Stomach (tissue), 19 donors: ENCODE measurements at places on chromosomes 5 and 9.

GRCh38 chr5:94888674-94889073, 270.2 kb downstream of the SLF1 start:
- no peak for DNase-seq

DNA sequence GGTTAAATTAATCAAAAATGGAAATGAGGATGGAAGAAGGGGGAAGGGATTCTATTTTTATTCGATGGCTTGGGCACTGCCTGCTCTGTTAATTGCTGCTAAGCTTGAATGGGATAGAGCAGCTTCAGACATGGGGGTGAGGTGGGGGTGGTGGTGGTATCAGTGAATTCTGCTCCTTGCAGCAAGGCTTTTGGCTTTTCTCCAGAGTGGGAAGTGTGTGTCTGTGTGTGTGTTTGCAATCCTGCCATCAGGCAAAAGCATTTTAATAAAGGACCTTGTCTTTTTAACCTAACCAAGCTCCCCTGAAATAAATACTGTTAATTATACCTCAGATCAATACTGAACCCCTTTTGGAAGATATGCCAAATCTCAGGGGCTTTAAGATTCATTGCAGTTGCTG, 110.9 kb upstream of the GPR151 start:
- no peak for DNase-seq

GRCh38 chr9:134661791-134662142, 20.2 kb downstream of the COL5A1 start:
- DNase-seq: no peak

DNA sequence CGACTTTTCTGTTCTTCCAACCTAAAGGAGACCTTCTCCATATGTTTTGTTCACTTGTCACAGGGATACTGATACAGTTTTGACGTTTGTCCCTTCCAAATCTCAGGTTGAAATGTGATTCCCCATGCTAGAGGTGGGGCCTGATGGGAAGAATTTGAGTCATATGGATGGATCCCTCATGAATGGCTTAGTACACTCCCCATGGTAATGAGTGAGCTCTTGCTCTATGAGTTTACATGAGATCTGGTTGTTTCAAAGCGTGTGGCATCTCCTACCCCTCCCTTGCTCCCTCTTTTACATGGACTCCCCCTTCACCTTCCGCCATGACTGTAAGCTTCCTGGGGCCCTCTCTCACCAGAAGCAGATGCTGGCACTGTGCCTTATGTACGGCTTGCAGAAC, 6.9 kb downstream of the PIP5K1B start:
- DNase-seq: no peak

- no peak for DNase-seq
Measured at GRCh38 chr5:76683816-76684731, 31.9 kb upstream of the F2R start.

DNA sequence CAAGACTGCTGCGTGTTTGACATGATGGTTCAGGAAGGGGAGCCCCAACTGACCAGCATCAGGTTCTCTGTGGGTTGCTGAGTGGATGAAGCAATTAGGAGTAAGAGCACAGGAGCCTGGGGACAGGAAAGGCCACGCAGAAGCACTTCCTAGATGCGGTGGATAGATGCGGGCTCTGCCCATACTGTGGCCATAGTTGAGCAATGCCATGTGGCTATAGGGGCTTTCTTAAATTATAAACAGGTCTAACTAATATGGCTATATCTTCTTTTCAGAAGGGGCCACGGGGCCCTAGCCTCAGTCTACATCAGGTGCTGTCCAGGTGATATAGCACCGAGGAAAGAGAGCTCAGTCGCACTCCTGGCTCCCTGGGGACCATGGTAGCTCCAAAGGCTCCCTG, 198.6 kb downstream of the GADD45G start:
- DNase-seq: no peak

GRCh38 chr9:11933926-11934325, 759.3 kb upstream of the TYRP1 start:
- no peak for DNase-seq

DNA sequence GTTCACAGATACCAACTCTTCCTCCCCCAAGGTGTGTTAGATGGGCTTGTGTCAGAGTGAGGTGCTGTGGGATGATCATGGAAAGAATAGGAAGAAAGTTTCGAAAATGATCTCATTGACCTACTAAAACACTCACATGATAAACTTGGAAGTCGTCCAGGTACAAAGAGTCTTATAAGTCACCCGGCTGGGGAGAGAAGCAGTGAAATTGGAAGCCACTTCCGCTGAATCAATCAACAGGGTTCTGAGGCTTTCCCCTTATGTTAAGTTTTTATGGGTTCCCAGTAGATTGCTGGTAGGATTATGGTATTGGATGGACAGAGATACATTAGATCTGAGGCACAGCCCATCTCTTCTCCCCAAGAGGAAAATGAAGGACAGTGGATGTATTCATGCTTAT, 218.8 kb upstream of the MSX2 start:
- DNase-seq: no peak

DNA sequence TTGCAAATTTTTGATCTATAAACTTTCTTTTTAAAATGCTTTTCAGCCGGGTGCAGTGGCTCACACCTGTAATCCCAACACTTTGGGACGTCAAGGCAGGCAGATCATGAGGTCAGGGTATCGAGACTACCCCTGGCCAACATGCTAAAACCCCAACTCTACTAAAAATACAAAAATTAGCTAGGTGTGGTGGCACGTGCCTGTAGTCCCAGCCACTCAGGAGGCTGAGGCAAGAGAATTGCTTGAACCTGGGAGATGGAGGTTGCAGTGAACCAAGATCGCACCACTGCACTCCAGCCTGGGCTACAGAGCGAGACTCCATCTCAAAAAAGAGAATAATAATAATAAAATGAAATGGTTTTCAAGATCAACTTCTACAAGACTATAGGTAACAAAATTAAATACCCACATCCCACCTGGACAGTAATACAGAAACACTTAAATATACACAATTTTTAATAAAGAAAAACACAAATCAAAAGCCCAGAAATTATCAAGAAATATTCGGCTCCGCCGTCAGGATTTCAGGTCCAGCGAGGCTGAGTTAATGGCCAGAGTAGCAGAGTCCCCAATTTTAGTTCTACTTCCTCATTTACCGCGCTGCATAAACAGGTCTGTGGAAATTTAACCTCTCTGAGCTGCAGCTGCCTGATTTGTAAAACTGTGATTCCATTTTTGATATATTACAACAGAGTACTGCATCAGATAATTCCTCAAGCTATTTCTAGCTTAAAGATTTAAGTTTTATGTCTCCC, 4.0 kb downstream of the TUT7 start:
- DNase-seq: no peak

DNA sequence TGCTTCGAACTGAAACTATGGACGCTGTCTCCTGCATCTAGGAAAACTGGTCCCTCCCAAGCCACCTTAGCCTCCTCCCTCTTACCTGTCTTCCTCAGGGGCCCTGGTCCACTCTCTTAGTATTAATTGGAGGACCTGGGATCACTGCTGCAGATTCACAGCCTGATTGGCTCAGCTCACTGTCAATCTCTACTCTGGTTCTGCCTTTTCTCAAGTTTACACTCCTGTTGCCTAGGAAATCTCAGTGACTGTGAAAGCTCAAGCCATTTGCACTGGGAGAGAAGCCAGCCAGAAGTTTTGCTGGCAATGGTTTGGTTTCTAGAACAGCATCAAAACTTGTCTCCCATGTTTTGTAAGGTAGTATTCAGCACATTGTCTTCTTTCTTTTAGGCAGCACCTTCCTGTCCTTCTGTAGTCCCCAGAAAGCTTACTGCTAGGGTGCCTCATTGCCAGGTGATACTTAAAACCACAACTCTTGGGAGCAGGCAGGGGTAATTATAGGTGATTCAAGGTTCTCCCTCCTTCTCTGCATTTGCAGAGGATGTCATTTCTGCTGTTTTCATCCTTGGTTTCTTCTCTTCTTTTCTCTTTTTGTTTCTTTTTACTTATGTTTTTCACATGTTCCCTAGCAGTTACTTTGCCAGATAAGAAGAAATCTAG, at the start of gene CAPSL:
CAPSL (minus strand) TSS at position 55 of the 660 bp plus-strand sequence. CDS start 17,502 bp downstream, outside the sequence.
- DNase-seq: peak; percentile 95

GRCh38 chr9:72633966-72634365, 112.6 kb downstream of the TMC1 start:
- no peak for DNase-seq
